ENCODE measurements at places on chromosomes 13 and 19.
A peak's percentile ranks its signal among the peaks of the same experiment; 100 is the strongest.

GRCh38 chr19:45492627-45493470 is 4.0 kb downstream of the RTN2 start:
- DNase-seq = no peak

DNA sequence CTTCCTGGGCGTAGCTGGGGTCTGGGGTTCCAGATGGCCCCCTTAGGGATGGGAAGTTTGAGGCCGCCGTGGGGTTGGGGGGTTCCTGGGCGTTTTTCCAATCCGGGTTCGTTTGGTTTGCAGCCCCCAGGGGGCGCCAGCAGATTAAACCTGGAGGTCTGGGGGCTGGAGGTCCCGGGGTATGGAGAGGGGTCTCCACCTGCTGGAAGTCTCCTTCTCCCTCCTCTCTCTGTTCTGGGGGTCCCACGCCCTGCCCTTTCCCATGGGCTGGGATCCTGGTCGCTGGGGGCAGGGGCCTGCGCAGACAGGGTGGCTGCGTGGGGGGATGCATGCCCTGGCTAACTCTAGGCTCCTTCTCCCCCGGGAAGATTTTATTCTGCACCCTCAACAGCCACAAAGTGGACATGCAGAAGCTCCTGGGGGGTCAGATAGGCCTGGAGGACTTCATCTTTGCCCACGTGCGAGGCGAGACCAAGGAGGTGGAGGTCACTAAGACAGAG is 899 bp downstream of the GIPC3 start:
- no peak for DNase-seq

DNA sequence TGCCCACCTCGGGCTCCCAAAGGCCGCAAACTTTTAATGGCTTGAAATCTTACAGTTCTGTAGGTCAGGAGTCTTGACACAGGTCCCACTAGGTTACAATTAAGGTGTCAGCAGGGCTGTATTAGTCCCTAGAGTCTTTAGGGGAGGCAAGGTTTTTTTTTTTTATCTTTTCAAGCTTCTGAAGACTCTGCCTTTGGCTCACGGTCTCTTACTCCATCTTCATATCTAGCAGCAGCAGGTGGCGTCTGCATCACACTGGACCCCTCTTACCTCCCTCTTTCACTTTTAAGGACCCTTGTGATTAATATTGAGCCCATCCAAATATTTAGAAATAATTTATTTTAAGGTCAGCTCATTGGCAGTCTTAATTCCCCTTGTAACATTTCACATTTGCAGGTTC is 11.6 kb downstream of the MIR17HG start:
- DNase-seq = no peak

DNA sequence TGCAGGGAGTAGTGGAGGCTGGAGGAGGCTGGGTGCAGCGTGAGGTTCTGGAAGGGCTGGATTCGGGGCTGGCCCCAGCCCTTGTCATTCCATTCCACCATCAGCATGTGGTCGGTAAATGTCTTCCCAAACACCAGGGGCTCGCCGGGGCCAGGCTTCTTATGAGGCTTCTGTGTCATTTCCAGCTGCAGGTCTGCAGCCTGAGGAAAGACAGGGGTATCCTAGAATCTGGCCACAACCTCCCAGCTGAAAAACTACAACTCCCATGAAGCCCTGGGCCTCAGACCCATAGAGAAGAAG is 4.4 kb downstream of the BCAT2 start:
- no peak for DNase-seq

- no peak for DNase-seq
Observed at GRCh38 chr19:49333418-49333805, 1.8 kb upstream of the CD37 start.

GRCh38 chr19:48878196-48879024 is 6.2 kb downstream of the PPP1R15A start:
- no peak for DNase-seq

DNA sequence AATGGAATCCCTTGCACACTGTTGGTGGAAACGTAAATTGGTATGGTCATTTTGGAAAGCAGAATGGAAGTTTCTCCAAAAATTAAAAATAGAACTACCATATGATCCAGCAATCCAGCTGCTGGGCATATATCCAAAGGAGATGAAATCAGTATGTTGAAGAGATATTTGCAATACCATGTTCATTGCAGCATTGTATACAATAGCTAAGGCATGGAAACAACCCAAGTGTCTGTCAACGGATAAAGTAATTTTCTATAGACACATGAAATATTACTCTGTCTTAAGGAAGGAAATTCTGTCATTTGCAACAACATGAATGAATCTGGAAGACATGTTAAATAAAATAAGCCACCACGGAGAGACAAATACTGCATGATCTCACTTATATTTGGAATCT is 124.7 kb downstream of the GPC5 start:
- DNase-seq = no peak

GRCh38 chr13:99566125-99567083 is 65.1 kb downstream of the TM9SF2 start:
- no peak for DNase-seq

DNA sequence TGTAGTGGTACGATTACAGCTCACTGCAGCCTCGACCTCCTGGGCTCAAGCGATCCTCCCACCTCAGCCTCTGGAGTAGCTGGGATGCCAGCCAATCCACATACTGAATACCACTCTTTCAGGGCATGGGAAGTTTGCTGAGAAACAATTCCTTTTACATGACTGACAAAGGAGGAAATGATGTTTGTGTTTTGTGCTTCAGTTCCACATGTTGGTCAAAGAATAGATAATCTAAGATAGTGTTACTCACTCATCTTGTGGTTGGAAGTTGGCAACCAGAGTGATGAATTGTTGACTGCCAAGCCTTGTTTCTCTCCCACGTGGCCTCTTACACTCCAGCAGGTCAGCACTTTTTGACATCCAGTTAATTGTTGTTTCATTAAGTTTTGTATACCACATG is 7.6 kb downstream of the MBD3L2B start:
- DNase-seq = peak; percentile 58

- DNase-seq = no peak
Observed at GRCh38 chr13:37089495-37089894, 16.0 kb downstream of the CSNK1A1L start.

GRCh38 chr13:45339867-45340266 is 1.1 kb downstream of the TPT1 start:
- no peak for DNase-seq

GRCh38 chr13:74004109-74004508 is 130.1 kb downstream of the KLF12 start:
- DNase-seq = no peak

DNA sequence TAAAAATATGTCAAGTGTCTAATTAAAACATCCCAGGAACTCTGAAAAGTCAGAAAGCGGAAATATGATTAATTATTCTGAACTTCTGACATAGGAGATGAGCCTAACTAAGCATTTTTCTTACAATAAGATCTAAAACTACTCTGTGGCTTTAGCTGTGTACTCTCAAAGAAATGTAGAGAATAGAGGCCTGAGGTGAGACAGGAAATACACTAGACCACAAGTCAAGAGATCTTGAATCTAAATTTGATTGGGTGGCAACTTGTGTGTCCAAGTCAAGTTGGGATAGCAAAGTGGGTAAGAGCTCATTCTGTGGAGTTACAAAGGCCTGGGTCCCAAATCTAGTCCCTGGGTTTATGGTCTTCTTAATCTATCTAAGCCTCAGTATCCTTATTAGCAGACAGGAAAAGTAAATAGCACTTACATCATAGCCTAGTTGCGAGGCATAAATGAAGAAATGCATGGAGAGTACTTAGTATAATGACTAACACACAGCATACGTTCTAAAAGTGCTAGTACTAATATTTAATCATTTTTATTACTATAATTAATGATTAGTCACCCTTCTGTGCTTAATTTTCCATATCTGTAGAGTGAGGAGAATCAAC is 9.4 kb upstream of the LRRC63 start:
- DNase-seq = no peak

DNA sequence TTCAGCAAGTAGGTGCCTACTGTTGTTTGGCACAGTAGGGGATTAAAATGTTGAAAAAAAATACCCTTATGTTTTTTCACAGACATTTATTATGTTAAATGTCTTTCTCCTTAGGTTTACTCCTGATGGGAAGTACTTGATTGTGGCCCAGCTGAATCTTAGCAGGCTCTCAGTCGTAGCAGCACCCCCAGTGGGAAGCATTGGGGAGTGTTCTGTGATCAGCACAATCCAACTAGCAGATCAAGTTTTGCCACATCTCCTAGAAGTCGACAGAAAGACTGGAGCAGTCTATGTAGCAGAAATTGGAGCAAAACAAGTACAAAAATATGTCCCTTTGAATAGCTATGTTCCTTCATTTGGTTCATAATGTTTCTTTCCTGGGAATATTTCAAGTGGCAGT is 9.3 kb downstream of the NHLRC3 start:
- DNase-seq = no peak

GRCh38 chr13:98915563-98915962 is 62.3 kb downstream of the DOCK9 start:
- DNase-seq = no peak

- DNase-seq = no peak
Observed at GRCh38 chr19:1067341-1067957, 482 bp downstream of the ARHGAP45 start.

- no peak for DNase-seq
Observed at GRCh38 chr13:87128036-87128435, 543.1 kb upstream of the SLITRK5 start.

GRCh38 chr13:105139380-105140285 is 1395.8 kb downstream of the EFNB2 start:
- DNase-seq = peak; percentile 55

GRCh38 chr13:21749410-21749809 is 78.5 kb downstream of the FGF9 start:
- DNase-seq = peak; percentile 16

GRCh38 chr19:9205501-9206113 is 13.8 kb downstream of the OR7D4 start:
- peak; percentile 39 for DNase-seq

DNA sequence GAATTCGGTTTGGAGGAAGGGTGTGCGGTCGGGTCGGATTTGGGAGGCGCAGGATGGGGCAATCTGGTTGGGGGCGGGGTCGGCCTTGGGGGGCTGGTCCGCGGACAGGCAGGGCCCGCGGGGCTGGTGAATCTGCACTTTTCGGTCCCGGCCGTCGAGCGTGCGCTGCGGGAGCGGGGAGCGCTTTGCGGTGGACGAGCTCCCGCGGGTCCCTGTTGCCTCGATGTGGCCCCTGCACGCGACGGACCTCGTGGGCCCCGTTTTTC is 11.9 kb downstream of the PEAK3 start:
- no peak for DNase-seq

DNA sequence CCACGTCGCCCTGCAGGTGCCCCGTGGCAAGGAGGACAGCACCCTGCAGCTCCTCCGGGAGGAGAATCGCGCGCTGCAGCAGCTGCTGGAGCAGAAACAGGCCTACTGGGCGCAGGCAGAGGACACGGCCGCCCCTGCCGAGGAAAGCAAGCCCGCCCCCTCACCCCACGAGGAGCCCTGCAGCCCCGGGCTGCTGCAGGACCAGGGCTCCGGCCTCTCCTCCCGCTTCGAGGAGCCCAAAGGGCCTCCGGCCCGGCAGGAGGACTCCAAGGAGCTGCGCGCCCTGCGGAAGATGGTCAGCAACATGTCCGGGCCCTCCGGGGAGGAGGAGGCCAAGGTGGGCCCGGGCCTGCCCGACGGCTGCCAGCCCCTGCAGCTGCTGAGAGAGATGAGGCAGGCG is 11.6 kb downstream of the CBY2 start:
- no peak for DNase-seq

GRCh38 chr13:29936051-29936813 is 85.8 kb upstream of the UBL3 start:
- no peak for DNase-seq

DNA sequence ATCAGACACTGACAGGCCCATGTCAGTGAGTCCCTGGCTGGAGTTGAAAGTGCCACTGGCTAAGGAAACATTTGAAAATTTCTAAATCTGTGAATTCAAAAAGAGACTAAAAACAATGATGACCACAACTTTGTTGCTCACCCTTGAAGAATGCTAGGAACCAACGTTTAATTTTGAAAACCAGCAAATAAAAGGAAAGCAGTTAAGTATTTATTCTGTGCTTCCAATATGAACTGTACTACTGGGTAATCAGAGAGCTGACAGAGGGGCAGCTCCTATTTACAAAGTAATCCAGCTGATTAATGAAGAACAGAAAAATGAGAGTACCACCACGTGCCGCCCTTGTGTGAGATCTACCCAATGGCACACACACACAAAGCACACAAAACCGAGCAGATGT is 44.7 kb upstream of the LATS2 start:
- DNase-seq = peak; percentile 9

DNA sequence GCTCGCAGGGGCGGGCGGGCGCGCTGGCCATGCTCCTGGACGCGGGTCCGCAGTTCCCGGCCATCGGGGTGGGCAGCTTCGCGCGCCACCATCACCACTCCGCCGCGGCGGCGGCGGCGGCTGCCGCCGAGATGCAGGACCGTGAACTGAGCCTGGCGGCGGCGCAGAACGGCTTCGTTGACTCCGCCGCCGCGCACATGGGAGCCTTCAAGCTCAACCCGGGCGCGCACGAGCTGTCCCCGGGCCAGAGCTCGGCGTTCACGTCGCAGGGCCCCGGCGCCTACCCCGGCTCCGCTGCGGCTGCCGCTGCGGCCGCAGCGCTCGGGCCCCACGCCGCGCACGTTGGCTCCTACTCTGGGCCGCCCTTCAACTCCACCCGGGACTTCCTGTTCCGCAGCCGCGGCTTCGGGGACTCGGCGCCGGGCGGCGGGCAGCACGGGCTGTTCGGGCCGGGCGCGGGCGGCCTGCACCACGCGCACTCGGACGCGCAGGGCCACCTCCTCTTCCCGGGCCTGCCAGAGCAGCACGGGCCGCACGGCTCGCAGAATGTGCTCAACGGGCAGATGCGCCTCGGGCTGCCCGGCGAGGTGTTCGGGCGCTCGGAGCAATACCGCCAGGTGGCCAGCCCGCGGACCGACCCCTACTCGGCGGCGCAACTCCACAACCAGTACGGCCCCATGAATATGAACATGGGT is 599 bp downstream of the ZIC2 start:
- DNase-seq = no peak

GRCh38 chr19:36266375-36266961 is 51.6 kb downstream of the ZNF146 start:
- peak; percentile 90 for DNase-seq
